D341Med (cell line): ENCODE measurements at places on chromosomes 7 and 10.

- no peak for DNase-seq
These were observed 185.7 kb upstream of the TMEM72 start for GRCh38 chr10:44725404-44725803.

GRCh38 chr7:41874201-41874785 is 171.4 kb upstream of the INHBA start:
- no peak for DNase-seq

DNA sequence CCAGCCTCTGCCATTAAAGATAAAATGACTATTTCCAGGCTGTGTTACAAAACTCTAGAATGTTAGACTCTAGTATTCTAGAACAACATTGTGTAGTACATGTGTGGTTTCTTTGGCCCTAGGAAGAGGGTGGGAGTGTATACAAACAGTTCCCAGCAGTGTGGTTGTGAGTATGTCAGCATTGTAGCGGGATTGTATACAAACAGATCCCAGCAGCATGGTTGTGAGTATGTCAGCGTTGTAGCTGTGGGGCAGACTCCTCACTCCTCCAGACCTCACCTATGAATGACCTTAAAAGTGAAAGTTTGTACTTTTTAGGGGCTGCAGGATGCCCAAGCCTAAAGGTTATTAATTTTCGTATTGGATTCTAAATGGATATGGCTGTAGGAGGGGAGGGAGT is 6.9 kb upstream of the ACSL5 start:
- DNase-seq = no peak

GRCh38 chr7:77327932-77328628 is 88.1 kb downstream of the GSAP start:
- no peak for DNase-seq

DNA sequence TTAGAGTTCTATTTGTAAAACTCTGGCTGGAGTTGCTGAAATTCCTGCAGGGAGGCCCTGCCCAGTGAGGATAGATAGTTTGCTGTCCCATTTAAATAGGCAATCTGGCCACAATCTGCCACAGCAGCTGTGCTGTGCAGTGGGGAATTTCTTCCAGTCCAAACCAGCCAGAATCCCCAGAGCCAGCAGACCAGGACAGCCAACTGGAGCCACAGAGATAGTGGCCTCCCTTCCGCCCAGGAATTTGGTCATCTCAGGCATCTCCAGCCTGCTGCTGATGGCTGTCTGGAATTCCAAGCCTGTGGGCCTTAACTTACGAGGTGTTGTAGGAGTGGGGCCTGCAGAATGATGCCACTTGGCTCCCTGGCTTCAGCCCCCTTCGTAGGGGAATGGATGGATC is 643.4 kb downstream of the DNAJB9 start:
- no peak for DNase-seq

DNA sequence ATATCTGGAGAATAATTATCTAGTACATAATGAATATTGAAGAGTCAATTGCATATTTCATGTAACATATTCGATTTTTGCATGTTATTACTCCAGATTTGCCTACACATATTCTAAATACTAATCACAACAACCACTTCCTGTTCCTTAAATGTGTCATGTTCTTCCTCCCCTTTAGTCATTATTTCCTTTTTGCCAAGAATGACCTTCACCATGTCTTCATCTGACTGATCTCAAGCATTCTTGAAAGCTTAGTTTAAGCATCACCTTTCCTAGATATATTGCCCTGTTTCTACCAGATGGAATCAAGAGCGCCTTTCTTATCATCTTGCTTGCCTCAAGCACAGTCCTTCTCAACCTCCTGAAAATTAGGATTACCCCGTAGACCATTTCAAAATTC is 23.5 kb upstream of the MEOX2 start:
- DNase-seq = no peak

DNA sequence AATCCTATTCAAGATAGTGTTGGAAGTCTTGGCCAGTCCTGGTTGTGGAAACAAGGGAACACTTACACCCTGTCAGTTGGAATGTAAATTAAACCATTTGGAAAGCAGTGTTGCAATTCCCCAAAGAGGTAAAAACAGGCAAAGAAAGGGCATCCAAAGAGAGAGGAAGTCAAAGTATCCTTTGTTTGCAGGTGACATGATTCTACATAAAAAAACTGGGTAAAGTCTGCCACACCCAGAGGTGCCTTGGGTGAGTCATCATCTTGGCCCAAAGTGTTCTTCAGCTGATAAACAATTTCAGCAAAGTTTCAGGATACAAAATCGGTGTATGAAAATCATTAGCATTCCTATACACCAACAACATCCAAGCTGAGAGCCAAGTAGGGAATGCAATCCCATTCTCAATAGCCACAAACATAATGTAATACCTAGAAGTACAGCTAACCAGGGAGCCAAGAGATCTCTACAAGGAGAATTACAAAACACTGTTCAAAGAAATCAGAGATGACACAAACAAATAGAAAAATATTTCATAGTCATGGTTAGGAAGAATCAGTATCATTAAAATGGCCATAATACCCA is 278.7 kb downstream of the SDK1 start:
- DNase-seq = no peak

- no peak for DNase-seq
These were observed 32.4 kb downstream of the BTBD16 start for GRCh38 chr10:122303271-122304053.

DNA sequence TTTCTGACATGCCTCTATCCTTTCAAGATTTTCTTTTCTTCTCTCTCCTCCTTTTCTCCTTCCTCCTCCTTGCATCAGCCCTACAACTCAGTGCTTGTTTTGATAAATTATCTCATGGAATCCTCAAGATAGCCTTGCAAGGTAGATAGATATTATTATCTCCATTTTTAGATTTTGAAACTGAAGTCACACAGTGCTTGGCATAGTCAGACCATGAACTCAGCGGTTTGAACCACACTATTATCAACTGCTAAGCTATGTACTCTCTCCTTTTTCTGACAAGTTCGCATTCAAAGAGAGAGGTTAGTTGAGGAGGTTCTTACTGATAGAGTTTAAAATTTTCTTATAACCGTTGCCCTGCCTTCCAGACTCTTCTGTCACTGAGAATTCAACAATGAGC is 79.1 kb downstream of the SUGCT start:
- DNase-seq = no peak

GRCh38 chr7:128164061-128164954 is 76.8 kb upstream of the LEP start:
- no peak for DNase-seq

- no peak for DNase-seq
These were observed 124.7 kb downstream of the ZNF248 start for GRCh38 chr10:37732685-37733084.

DNA sequence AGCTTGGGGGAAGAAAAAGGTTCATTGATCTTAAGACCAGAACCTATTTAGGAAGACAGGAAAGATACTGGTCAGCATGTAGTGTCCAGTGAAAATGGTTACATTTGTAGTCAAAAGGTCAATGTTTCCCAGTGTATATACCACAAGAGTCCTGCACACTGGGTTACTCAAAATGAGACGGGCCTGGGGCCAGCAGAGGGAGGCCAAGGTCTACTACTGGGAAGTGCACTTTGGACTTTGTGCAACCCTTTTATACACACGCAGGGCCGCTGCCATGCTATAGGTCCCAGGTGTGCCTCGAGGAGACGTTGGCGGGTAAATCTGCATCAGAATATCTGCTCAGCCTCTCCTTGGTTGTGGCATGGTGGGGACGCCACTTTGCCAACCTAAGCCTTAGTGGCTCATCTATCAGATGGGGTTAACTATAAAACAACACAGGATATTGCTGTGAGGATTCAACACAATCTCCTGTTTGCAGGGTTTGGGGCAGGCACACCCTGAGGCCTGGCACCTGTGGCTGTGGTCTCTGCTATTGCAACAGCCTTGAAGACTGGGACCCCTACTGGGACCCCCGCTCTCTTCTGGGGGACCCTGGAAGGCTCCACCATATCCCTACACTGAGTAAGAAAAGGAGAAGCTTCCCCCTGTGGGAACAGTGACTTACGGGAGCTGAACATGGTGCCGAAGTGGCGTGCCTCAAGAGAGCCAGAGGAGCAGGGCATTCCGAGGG is 19.7 kb downstream of the CLRN3 start:
- no peak for DNase-seq

GRCh38 chr10:61662794-61663259 is at the start of gene CABCOCO1:
Gene CABCOCO1, plus strand, starts transcription at chr10:61662929. Its CDS starts 44 bp downstream, at chr10:61662973.
- DNase-seq = peak; percentile 41

DNA sequence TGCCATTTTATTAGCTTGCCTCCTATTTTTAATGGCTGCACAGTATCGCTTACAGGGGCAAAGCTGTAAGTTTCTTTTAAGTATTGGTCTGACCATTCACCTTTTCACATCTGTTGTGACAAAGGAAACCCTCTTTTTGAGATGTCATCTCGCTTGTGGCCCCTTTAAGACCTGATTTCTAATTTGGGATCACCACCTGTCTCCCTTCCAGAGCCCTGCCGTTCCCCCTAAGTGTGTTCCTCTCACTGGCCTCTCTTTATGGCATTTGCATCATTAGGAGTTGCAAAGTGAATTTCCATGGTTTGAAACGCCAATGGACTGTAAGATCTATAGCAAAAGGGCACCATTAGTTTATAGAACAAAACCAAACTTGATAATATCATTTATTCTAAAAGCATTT is 1.4 kb downstream of the EPDR1 start:
- no peak for DNase-seq

DNA sequence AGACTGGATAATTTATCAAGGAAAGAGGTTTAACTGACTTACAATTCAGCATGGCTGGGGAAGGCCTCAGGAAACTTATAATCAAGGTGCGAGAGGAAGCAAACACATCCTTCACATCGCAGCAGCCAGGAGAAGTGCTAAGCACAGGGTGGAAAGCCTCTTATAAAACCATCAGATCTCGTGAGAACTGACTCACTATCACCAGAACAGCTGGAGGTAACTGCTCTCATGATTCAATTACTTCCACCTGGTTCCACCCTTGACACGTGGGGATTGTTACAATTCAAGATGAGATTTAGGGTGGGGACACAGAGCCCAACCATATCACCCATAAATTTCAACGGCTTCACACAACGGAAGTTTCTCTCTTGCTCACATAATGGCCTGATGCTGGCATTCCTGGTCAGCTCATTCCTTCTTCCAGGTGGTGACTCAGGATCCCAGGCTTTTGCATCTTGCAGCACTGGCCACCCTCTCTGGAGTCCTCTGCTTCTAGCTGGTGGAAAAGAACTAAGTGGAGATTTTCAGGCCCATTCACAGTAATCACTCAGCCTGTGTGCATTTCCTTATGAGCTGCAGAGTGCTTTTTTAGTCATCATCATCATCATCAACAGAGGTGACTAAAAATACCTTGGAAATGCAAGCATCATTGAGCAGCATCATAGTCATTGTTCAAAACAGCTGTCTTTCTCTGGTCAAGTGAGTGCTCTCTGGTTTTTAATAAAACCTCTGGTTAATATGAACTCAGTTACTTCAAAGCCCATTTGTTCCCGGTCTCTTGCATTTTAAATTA is 308.1 kb downstream of the SFMBT2 start:
- DNase-seq = no peak

DNA sequence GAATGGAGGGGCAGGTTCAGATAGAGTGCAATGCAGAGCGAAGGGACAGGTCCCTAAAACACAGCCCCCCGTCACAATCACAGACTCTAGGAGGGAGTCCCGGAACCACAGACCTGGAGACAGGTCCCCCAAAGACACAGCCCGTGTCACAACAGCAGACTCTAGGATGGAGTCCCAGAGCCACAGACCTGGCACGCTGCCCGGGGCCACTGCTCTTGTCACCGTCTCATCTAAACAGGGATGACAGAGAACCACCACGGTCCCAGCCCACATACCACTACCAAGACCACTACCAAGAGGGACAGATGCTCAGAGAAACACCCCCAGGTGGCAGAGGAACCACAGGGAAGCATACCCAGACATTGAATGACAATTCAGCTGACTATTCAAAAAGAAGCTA is 183.9 kb downstream of the TCERG1L start:
- no peak for DNase-seq

- no peak for DNase-seq
These were observed 6.3 kb downstream of the ZNF212 start for GRCh38 chr7:149245744-149246143.

DNA sequence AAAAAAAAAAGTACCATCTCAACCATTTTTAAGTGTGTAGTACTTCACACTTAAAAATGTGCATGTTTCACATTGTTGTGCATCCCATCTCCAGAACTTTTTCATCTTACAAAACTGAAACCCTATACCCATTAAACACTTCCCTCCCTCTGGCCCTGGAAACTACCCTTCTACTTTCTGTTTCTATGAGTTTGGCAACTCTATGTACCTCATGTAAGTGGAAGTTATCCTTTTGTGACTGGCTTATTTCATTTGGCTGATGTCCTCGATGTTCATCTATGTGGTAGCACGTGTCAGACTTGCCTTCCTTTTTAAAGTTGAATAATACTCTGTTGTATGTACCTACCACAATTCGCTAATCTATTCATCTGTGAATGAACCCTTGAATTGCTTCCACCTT is 12.2 kb downstream of the KCNMA1 start:
- DNase-seq = no peak

GRCh38 chr10:75286901-75287300 is 51.1 kb upstream of the COMTD1 start:
- no peak for DNase-seq

DNA sequence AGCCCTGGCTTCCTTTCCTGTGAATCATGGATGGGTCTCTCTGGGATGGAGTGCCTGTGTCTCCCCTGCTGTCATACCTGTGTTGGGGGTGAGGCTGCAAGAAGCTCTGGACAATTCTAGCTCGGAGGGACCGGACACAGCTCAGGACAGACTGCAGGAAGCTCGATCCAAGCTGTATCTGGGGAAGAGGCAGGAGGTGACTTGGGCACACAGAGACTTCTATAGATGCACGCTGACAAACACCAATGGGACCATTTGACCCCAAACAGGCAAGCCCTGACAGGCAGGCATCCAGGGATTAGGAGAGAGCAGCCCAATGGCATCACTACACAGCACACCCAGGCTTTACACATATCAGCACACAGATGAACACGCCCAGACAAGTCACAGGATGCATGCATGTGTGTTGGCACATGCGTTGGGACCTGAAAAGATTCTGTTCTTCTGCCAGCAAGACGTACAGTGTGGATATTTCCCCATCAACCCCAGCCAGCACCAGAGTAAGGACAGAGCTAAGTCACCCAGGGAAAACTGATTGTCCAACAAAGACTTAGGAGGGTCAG is 4.5 kb downstream of the LLCFC1 start:
- no peak for DNase-seq

GRCh38 chr7:85630904-85631600 is 444.2 kb upstream of the SEMA3D start:
- no peak for DNase-seq

- DNase-seq = peak; percentile 31
These were observed 40.1 kb downstream of the IQUB start for GRCh38 chr7:123494193-123494796.

- no peak for DNase-seq
These were observed 30.0 kb downstream of the DOCK4 start for GRCh38 chr7:112176241-112176640.
